ENCODE measurements at places on chromosomes 7 and 10. TPM values are rescaled to one million over a fixed set of nuclear protein-coding genes. Genes with fewer than 3 reads are reported as not detected.

DDC gene
- 1.2 TPM for total RNA-seq

MACROH2A2 gene
- total RNA-seq, result 44.8 TPM

- DNase-seq, result no peak
Measured at GRCh38 chr10:100725869-100726426, 19.4 kb upstream of the PAX2 start.

GRCh38 chr7:130351791-130352090, 7.1 kb downstream of the CPA5 start:
- no peak for DNase-seq

GRCh38 chr10:14837003-14837756, 657 bp downstream of the CDNF start:
- DNase-seq, result no peak

All from cerebellum (tissue), 4 donors.